ENCODE measurements at places on chromosomes 4 and X.

DNA sequence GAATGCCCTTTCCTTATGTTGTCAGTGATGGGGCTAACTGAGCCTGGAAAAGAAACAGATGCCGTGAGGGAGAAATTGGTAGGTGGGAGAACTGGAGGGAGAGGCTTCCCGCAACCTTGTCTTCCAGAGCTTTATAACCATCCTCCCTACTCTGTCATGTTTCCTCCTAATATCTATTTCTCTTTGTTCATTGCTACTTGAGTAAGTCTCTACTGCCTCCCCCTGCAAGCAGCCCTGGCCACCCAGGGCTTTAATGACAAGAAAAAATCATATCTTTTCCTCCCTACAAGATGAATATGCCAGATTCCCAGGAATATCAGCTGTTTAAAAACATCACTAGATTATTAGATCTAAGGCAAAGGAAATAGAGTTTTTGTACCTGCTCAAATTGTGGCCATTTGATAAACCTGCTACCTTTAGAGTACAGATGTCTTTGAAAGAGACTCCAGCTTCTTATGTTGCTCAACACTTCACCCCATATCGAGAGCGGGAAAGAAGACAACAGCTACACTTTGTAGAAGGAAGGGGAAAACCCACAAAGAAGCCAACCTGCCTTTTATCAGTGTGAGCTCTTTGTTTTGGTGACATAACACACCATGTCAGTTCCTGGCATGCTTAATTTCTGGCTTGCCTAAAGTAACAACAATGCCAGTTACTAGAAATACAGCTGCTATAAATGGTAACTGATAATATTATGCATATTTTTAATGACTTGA is 186.6 kb upstream of the LEF1 start:
- no peak for DNase-seq

DNA sequence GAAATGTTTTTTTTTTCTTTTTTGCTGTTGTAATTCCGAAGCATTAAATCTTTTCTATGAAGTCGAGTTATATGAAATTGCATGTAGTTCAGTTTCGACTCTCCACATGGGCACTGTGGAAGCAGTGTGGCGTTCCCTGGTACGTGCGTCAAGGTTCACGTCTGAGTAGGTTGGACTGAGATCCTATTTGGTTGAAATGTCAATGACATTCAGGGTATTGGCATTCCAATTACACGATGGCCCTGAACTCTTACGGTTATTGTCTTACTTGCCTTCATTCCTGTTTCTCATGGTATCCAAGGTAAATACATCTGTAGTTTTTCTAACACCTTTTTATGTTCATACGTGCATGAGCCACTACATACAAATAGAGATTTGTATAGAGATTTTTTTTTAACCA is 128.8 kb downstream of the SORBS2 start:
- DNase-seq, result no peak

- no peak for DNase-seq
Observed at GRCh38 chr4:140816806-140817510, 60.8 kb upstream of the TBC1D9 start.

- no peak for DNase-seq
Observed at GRCh38 chrX:74510401-74510800, 89.1 kb downstream of the SLC16A2 start.

DNA sequence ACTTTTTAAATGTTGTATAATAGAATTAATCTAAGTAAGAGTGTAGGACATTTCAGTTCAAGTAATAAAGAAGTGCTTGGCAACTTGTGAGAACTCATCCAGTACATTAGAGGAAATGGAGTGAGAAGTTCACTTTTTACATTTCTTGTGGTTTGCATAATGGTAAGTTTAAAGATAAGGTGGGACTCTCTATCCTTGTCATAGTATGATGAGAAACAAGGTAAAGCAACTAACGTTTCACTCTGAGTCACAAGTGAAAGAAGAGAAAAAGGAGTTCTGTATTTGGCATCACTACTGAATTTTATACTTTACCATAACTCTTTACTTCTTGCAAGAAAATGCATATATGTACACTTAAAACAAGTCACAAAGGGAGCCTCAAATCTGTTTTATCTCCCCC is 219.4 kb downstream of the SLC4A4 start:
- no peak for DNase-seq

GRCh38 chr4:176584031-176584606 is 208.6 kb downstream of the VEGFC start:
- DNase-seq, result peak; percentile 24

GRCh38 chrX:130173190-130173895 is 1.6 kb downstream of the RAB33A start:
- DNase-seq, result peak; percentile 88

GRCh38 chr4:31088600-31089230 is 368.5 kb downstream of the PCDH7 start:
- no peak for DNase-seq
